Activated CD8-positive, alpha-beta memory T cell treated with anti-CD3 and anti-CD28 coated beads for 1 hour (primary cell): ENCODE measurements at places on chromosomes 7 and 10.

DNA sequence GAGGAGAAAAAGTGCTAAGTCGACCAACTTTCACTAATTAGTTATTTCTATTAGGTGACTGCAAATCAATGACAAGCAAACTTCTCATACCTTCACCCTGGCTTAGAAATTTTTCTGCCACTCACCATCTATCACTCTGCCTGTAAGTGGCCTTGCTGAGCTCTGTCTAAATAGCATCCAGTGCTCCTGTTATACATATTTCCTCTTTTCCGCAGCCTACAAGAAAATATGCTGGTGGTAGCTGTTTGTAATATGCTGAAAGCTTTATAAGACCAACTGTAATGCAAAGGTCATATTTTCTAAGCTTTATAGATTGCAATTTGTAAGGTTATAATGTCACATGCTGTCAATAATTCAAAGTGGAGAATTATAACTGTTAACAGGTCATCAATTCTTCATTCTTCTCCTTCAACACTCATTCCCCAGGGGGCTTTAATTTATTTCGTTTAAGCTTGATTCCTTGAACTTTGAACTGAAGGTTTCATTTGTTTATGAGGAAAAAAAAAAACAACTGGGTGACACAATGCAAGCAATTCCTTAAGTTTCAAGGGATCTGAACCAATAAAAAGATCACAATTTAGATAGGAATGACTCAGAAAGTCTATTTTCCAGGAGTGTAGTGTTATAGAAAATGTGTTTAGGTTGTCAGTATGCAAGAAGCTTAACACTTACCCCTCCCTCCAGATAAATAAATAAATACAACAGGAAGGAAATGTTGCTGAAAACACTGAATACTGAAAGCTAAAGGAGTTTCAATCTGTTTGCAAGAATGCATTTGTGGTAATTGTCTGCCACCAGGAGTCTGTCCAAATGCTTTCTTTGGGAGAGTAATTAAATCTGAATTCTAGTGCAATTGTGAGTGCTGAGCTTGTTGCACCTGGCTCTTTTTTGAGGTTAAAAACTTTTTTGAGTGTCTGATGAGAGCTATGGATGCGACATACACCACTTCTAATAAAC lies 183.7 kb downstream of the SORCS1 start:
- no peak for DNase-seq

DNA sequence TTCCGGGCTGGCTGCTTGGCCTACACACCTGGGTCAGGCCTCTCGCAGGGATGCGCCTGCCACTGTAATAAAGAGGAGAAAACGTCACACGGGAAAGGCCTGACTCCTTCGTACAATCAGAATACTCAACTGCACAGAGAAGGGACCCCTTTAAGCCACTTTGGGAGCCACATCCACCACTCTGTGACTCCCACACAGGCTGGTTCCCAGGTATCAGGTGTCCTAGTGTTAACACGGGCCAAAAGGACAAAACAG lies 5.8 kb upstream of the ZNF736 start:
- no peak for DNase-seq

DNA sequence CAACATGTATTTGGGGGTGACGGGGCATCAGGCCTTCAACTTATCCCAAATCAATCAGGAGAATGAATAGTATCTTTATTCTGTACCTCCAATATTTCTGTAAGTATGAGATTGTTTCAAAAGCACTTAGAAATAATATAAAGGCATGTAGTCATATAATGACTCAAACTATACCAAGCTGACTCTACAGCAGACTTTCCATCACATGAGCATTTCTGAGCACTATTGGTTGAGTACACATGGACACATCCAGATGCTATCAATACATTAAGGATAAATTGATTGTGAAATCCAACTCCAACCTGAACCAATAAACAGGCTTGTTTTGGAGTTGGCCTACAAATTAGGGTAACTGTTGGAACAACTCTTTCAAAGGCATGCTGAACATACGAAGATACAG lies 229.4 kb downstream of the SFMBT2 start:
- DNase-seq, result no peak

DNA sequence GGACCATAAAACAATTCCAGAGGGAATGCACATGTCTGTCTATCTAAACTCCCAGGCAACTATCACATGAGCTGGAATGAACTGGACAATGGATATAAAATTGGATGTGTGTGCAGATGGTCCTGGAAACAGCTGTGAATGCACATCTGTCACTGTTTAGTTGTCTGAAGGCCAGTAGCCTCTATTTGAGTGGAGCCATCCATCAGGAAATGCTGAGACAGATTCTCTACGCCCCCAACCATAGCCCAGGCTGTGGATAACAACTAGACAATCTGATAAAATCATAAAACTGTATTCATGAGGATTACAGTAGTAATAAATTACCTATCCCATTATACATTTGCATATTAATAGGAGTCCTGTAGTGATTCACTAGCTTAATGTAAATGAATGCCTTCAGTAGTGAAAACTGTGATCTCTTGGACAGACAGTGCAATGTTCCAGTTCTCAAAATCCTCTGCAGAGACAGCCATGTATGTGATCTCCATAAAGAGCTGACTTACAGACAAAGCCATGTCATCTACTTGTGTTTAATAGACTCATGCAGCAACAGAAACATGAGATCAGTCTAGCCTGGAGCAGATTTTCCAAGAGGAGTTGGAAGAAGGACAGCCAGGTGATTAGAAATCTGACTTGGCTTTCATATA lies 907.6 kb downstream of the KCNMA1 start:
- no peak for DNase-seq

DNA sequence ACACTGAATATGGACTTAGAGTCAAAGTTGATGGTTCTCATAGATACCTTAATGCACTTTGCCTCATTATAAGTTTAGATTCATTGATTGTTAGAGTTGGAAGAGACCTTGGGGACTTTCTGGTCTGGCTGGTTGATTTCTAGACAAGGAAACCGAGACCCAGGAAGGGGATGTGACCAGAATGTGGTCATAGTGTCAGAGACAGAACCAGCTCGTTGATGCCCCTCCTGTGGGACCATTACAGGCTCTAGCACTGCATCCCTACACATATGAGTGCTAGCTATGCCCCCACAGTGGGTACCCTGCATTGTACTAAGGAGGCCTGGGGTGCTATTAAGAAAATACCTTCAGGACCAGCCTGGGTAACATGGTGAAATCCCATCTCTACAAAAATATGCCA lies 306.6 kb downstream of the CAMK1D start:
- no peak for DNase-seq

GRCh38 chr10:58755677-58756076 lies 243.0 kb downstream of the BICC1 start:
- DNase-seq, result no peak

- no peak for DNase-seq
Measured at GRCh38 chr7:18777314-18777713, 281.8 kb downstream of the HDAC9 start.

DNA sequence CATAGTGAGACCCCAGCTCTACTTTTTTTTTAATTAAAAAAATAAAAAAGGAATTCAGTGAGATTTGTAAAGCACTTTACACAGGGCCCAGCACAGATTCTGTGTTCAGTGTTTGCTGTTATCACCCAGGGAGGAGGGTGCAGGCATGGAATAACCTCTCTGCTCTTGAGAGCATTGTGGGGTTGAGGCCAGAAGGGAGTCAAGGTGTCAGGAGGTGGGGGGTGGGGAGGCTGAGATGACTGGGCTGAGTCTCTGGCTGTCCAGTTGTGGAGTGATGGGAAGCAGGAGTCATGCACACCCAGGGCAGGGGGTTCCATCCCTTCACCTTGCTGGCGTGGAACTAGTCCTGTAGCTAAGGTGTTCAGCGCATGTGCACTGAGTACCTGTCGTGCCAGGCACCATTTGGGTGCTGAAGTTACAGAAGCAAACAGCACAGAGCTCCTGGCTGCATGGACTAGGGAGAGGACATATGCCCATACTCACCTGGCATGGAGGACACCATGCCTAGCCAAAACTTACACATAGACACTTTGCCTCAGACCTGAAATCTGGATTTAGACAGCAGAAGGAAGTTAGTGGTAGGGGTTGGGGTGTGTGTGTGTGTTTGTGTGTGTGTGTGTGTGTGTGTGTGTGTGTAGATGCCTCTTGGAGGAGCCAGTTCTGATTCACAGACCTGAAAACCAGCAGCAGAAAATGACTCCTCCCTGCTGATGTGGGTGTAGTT lies 69.2 kb upstream of the LRRC4 start:
- DNase-seq, result no peak

DNA sequence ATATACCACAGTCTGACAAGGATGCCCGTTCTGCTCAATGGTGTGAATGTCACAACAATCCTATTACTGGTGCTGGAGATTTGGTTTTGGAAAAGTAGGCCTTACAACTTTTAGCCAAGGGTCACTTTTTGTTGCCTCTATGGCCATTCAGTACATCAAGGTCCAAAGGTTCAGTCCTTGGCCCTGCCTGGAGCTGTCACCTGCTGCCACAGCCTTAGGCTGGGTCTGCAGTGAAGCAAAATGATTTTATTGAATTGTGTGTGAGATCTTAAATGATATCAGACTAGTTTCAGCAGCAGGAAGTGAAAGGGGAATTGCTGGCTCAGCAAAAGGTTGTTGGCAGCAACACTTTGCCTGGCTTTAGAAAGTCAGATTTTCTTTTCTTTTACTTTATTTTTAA lies 427.6 kb downstream of the THSD7A start:
- DNase-seq, result no peak

DNA sequence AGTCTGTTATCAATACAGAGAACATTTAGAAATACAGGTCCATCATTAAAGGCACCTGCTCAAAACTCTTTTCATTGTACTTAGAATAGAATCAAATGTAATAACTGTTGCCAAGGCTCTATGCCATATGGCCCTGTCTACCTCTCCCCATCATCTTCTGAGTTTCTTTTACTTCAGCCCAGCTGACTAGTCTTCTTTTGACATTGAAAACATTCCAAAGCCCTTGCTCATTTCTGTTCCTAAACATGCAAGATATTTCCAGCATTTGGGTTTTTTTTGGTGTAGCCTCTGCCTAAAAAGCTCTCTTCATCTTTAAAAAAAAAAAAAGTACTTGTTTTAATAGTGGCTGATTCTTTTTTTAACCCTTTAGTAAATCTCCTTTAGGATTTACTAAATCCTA lies 165.5 kb upstream of the SMIM30 start:
- DNase-seq, result no peak

DNA sequence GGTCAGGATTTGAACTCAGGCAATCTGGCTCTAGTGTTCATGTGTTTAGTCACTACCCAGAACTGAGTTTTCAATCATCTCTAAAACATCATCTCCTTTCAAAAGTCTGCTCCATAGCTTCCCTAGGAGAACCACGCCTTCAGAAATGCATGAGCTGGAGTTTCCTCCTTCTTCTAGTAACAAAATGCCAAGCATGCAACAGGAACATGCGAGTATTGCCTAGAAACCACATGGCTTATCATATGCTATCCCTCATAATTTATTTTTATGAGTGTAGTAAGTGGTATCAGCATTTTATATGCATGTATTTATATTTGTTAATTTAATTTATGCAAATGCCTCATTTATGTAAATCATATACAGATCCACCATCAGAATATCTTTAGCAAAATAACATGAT lies 170.9 kb downstream of the RAB11FIP2 start:
- DNase-seq, result no peak

DNA sequence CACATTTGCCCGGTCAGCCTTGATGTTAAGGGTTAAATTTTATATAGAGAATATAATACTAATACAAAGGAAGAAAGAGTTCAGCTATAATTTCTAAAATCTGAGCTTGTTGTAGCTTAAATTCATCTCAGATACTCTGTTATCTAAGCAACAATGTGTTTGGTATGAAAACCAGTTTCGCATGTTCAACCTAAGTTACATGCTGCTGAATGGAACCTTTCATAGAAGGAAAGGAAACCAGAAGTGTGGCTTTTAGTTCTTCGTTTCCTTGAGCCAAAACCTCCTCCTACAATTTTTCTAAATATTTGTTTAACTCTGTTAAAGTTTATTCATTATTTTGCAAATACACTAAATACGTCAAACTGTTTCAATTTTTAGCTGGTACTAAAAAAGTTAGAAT lies 18.5 kb downstream of the AGR2 start:
- DNase-seq, result no peak

GRCh38 chr7:2313450-2314208 lies 612 bp downstream of the SNX8 start:
- DNase-seq, result no peak

GRCh38 chr7:156071612-156072011 lies 259.3 kb upstream of the SHH start:
- DNase-seq, result no peak

DNA sequence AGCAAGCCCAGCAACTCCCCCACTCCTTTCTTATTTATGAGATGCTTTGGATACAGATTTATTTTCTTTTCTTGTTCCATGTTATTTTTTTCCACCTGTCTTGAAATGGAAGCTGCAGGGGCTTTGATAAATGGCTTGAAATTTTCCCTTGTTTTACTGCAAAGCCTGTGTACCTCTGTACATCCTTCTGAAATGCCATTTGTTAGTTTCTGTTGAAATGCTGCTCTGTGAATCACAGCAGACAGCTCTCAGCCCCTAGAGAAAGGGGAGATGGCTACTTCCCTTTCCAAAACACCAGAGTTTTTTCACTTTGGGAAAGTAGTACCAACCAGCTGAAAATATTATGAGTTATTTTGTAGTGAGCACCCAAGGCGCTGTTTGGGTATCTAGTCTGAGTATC lies 304.2 kb downstream of the ELMO1 start:
- no peak for DNase-seq

DNA sequence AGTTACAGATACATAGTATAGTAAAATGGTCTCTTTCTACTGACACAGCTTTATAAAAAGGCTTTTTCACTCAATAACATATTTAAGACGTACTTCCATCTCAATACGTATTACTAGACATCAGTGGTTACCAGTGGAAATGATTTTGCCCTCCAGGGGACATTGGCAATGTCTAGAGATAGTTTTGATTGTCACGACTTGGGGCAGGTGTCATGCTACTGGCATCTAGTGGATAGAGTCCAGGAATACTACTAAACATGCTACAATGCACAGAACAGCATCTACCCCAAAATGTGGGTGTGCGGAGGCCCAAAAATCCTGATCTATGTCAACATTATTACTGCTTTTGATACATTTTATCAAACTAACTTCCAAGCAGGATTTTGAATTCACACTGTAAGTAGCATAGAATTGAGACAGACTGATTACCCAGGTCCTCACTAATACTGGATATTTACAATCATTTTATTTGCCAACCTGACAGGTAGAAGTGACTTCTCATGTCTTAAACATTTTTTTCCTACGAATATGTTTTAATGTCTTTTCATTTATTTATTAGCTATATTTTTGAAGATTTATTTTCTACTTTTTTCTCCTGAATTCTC lies 53.8 kb downstream of the HGF start:
- DNase-seq, result no peak
